Muscle of back (tissue), 13 donors: ENCODE measurements at places on chromosomes 5 and 9.
A peak's percentile ranks its signal among the peaks of the same experiment; 100 is the strongest.

DNA sequence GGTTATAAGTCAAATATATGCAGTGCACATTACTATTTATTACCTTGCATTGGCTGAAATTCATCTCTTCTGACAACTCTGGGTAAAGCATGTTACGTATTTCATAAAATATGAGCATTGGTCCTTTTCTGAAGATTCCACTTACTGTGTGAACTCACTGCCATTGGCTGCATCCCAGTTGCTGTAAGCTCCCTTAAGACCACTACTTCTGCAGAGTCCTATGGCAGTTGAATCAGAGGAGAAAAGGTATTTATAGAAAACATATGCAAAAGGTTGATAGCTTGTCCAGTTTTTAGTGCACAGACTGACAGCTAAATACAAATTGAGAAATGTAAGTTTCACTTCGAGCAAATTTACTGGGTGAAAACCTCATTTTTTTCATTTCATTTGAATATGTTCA is 394.6 kb upstream of the ARRDC3 start:
- peak; percentile 60 for DNase-seq

- DNase-seq = no peak
These were observed 2.5 kb downstream of the BARHL1 start for GRCh38 chr9:132584601-132585560.

- DNase-seq = no peak
These were observed 10.3 kb downstream of the CNOT8 start for GRCh38 chr5:154868702-154869101.

DNA sequence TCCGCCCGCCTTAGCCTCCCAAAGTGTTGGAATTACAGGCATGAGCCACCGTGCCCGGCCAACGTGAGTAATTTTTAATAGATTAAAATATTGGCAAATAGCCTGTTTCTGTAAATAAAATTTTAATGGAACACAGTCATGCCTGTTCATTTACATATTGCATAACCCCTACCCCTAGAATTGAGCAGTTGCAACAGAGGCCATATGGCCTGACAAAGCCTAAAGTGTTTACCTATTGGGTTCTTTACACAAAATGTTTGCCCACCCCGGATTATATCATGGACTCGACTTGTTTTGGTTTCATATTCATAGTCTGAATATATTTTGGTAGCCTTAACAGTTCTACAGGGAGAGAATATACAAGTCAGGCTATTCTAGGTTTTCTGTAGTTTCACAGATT is 5.3 kb downstream of the NSA2 start:
- no peak for DNase-seq

- peak; percentile 57 for DNase-seq
These were observed 258.6 kb upstream of the ADAMTS16 start for GRCh38 chr5:4881366-4882002.

DNA sequence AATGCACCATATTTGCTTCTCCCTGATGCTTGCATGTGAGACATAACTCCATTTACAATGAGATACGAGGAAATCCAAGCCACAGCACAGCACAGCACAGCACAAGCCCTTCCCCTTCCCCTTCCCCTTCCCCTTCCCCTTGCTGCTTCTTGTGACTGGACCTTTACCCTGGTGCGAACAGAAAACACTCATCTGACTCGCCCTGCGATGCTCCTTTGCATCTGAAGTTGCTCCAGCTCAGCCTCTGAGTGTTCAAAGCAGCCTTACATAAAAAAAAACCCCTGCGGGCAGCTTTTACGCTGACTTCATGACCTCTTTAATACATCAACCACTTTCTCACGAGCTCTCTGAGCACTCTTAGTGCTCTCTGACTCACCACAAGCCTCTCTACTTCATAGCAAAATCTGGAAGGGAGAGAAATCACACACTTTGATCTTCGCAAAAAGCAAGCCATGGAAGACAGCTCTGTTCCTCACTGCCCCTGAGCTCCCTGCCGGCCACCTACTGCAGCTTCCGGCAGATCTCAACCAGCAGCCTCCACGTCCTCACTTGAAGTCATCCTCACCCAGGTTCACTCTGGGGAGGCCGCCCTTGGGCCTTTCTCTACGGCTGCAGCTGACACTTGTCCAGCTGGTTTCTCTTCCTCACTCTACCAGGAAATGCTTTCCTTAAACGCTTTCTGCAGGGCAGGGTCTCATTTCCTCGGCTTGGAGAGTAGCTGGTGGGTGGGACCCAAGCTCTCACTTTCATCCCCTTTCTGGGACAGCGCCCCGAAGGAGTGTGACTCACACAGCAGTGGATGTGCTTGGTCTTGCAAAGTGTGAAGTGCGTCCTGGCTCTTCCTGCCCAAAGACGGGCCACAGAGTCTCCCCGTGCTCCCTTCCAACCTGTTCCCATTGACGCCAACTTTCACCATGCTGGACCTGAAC is 5.3 kb downstream of the SLC34A1 start:
- DNase-seq = peak; percentile 70

DNA sequence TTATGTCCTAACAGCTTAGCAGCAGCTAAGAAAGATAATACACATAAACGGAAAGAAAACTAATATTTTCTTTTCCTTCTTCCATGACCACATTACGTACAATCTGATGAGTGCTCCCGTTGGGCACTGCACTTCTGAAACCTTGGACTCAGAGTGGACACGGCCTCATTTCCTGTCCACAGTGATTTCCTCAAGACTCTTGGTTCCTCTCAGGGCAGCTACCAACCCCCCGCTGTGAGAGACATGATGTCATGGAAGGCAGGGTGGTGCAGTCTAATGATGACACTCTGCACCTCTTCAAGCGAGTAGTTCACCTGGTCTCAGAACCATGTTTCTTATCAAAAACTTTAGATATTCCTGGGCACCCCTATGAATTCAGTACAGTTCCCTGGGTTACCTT is 68.7 kb upstream of the CTSL start:
- no peak for DNase-seq

DNA sequence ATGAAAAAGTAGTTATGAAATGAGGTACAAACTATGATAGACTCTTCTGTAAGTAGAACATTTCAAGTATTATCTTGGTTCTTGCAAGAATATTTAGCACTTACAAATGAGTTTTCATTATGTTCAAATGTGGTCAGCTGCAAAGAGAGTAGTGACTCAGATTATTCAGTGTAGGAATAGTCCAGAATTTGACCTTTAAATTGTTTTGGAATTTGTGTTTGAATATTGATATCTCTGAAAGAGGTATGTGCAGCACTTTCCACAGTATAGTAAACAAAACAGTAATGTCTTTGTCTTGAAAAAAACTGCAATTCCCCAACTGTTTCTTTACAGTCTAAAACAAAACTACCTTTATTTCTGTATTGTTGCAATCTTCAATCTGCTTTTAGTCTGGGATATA is 56.1 kb downstream of the WDR70 start:
- DNase-seq = no peak

- DNase-seq = no peak
These were observed 33.8 kb upstream of the COL15A1 start for GRCh38 chr9:98909935-98910334.

DNA sequence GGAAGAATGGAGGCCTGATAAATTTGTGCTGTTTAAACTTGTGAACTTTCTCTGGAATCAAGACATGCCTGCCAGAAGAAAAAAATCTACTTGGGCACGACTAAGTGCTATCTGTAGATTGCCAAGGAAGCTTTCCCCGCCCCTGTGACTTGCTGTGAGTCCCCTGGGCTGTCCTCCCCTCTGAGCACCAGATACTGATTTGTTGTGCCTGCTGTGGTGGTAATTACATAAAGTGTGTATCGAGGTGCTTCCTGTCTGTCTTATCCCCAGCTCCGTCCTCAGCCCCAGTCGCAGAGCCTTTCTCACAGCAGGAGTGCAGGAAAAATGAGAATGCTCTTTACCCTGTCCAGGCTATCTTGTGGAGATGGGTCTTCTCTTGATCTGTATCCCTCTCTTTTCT is 53.9 kb downstream of the TRIO start:
- DNase-seq = no peak

GRCh38 chr5:72468606-72469005 is 38.6 kb downstream of the ZNF366 start:
- no peak for DNase-seq

- no peak for DNase-seq
These were observed 41.6 kb upstream of the TLR4 start for GRCh38 chr9:117662651-117663050.

- no peak for DNase-seq
These were observed 148.2 kb downstream of the C9orf50 start for GRCh38 chr9:129472651-129473102.

GRCh38 chr5:53327811-53328334 is 152.6 kb upstream of the FST start:
- DNase-seq = no peak

DNA sequence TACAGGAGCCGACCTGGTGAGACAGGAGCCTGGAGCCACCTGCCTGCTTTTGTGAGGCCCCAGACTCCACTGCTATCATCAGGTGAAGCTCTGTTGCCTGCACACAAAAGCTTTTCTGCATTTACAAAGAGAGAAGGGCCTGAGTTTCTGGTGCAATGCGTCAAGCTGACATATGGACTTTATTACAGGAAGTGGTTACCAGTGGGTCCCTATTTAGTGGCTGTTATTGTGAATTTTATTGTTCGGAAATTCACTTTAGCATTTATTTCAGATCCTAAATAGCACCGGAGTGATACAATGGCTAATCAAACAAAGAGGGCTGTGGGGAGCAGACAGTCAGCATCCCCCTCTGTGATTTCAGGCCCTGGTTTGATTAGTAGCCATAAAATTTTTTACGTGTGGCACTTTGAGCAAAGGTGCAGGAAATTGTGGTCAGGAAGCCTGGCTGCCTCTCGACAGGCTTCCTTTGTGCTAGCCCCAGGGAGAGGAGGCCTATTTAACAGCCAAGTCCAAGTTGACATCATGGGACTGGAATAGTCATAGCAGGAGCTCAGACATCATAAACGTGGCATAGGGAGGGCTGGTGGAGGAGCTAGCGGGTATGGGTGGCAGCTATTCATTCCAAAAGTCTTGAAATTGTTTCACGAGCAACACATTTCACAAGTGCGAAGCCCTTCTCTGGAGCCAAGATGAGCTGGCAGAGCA is 8.4 kb downstream of the TGFBI start:
- DNase-seq = no peak

- no peak for DNase-seq
These were observed 221.8 kb downstream of the ICE1 start for GRCh38 chr5:5644249-5644648.

- DNase-seq = peak; percentile 68
These were observed 4.7 kb upstream of the TUBB4B start for GRCh38 chr9:137236238-137236935.

DNA sequence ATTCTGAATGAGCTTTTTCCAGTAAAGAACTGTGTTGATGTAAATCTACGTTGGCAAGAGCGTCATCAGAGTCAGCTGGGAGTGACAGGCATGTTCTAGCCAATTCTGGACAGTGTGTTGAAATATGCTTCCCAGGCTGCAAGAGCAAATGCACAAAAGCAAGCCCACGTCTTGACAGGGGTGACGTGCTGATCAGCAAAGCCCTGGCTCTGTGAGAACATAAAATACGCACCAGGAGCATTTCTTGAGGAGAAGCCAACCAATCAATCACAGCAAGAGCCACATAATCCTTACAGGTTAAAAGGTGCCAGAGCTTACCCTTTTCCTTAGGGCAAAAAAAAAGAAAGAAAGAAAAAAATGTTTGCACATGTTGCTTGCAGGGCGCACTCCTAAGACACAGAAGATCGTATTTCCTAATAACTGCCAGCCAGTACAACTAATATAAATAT is 148.1 kb downstream of the PDE4D start:
- DNase-seq = peak; percentile 40

DNA sequence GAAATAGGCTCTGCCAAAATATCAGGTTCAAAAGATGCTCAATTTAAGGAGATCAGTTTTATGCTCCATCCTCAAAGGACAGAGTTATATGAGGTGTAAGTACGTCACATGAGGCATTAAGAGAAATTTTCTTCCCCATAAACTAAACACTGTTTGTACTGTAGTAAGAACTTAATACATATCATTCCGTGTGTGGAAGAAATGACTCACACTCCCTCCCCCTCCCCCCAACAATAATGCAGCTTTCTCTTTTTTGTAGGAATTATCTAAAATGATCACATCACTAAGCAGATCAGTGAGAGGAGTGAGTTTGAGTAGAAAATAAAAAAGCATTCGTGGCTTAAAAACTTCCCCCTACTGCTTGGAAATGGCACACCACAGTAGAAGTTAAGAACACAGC is 2.2 kb downstream of the CDH12 start:
- DNase-seq = no peak

GRCh38 chr5:38466424-38467189 is 89.8 kb downstream of the LIFR start:
- DNase-seq = peak; percentile 67

GRCh38 chr5:151781201-151781600 is 9.4 kb downstream of the G3BP1 start:
- no peak for DNase-seq

DNA sequence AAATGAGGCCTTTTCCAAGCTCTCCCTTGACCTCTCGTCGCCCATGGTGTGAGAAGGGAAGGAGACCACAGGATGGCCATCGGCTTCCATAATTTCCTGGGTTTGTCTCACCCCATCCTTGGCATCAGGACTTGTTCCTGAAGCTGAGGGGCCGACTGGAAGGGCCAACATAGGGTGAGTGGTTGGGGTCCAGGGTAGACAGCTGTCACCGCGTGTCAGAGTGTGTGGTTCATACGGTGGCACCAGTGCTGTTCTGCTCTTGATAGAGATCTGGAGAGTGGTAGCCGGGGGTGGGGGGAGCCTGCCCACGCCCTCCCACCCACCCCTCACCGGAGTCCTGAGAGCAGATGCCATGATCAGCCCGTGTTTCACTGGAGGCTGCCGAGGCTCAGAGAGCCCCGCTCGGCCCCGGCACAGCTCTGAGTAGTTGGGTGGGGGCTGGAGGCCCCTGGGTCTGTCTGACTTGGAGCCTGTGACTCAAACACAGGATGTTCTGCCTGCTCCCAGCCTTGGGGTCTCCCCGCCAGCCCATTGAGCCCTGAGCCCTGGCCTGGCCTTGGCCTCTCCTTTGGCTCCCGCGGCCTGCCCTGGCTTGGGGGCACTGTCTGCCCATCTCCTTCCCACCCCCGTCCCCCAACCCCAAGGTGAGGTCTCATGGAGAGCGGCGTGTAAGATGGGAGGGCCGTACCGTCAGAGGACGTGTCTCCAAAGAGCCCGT is 53.1 kb upstream of the IER5L start:
- no peak for DNase-seq

DNA sequence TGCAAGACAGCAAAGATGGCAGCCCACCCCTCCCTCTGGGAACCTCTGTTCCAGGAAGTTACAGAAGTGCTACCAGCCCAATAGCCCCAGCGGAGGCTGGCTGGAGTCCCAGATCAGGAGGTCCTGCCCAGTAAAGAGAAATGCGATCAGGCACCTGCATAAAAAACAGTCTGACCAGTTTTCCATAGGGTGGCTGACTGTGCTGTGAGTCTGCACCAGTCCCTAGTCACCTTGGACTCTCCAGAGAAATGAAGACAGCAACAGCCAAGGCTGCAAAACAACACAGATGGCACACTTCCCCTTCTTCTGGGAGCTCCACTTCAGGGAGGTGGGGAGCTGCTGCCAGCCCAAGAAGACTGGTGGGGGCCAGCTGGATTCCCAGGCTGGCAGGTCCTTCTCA is 265.5 kb upstream of the PCSK5 start:
- DNase-seq = no peak

GRCh38 chr5:113371721-113372196 is 63.0 kb downstream of the TSSK1B start:
- DNase-seq = peak; percentile 58
